Activated B cell treated with CpG ODN at 0.5 μM for 24 hours (primary cell): ENCODE measurements at places on chromosomes 12 and 14.

GRCh38 chr12:132289356-132290202, 39.8 kb downstream of the GALNT9 start:
- no peak overlapping the region for H3K27ac ChIP-seq
- H3K4me3 ChIP-seq: no peak overlapping the region
- DNase-seq: no peak
- H3K4me1 ChIP-seq: peaks cover 3% of the 10 kb centered on the region

- H3K36me3 ChIP-seq: peaks cover 57% of the 10 kb centered on the region
- no peaks in the 10 kb centered on the region for H3K4me1 ChIP-seq
- H3K27ac ChIP-seq: no peak overlapping the region
- no peak overlapping the region for H3K4me3 ChIP-seq
Measured at GRCh38 chr12:124809878-124810277, 53.8 kb downstream of the SCARB1 start.

- no peaks in the 10 kb centered on the region for H3K27me3 ChIP-seq
- no peak for DNase-seq
- no peak overlapping the region for H3K27ac ChIP-seq
Measured at GRCh38 chr12:120071493-120072020, 45.0 kb downstream of the RAB35 start.

DNA sequence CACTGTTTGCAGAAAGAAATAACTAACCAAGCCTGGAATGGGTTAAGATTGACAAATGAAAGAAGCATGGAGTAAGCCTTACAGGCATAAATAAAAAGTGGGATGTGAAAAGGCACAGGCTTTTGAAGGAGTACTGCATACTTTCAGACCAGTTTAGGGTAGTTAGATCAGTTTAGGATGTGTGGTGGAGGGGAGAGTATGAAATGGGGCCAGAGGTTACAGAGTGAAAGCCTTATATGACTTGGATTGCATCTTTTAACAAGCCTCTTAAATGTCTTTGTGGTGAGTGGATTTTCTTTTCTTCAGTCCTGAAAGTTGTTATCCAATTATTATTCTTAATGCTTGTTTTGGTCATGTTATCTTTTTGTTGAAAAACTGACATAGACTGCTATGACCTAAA, 52.2 kb upstream of the TRHDE start:
- no peak overlapping the region for H3K4me3 ChIP-seq
- no peaks in the 10 kb centered on the region for H3K27me3 ChIP-seq
- H3K4me1 ChIP-seq: no peaks in the 10 kb centered on the region
- no peaks in the 10 kb centered on the region for H3K36me3 ChIP-seq
- H3K27ac ChIP-seq: no peak overlapping the region
- no peak for DNase-seq

GRCh38 chr12:64674367-64674922, 64.2 kb downstream of the RASSF3 start:
- DNase-seq: no peak
- peaks cover 96% of the 10 kb centered on the region for H3K4me1 ChIP-seq
- H3K27me3 ChIP-seq: no peaks in the 10 kb centered on the region
